CD4-positive, alpha-beta T cell treated with Interferon alpha-2 for 1 hour (primary cell): ENCODE measurements at places on chromosomes 6 and 20.

DNA sequence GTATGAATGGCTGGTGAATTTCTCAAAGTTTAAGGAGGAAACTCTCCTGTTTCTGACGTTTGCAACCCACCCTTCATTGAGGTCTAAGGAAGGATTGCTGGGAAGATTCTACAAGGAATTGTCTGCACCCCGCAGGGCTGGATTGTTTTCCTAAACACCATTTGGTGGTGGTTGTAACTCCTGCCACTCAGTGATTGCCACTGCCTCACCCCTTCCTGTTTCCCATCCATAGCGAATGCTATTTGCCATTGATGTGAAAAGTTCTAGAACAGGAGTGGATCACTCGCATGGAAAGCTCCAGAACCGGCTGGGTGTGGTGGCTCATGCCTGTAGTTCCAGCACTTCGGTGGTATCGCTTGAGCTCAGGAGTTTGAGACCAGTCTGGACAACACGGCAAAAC, 8.7 kb upstream of the DSP start:
- DNase-seq = no peak

- no peak for DNase-seq
Observed at GRCh38 chr6:29964518-29964886, 22.2 kb downstream of the HLA-A start.

DNA sequence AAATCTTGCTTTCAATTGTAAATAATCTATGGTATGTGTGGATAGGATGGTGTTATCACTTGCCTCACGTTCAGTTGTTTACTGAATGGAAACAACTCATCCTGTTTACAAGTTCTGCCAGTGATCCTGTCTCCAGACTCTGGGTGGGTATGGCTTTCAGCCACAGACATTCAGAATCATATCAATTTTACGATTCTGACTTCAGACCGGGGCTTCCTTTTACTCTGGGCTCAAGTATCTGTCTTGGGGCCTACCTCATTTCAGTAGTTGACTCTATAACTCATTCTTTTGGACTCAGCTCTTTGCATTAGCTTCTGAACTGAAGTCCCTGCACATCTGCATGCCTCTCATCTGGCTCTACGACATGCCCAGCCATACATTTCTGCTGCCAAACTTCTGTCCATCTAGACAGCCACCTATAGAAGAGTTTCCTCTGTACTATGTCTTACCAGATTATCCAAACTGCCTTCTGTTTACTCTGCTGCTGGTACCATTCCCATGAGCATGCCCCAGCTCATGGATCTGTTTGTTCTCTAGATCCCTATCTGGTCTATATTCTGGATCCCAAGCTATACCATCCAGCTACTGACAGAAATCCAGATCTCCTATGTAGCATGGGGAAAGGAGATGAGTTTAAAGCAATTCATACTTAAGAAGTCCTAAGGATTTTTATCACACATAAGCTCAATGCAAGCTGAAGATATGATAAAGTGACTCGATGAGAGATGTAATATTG, 34.3 kb downstream of the FYN start:
- DNase-seq = no peak

- peak; percentile 65 for DNase-seq
Observed at GRCh38 chr20:1734269-1734858, 76.8 kb upstream of the SIRPG start.

- DNase-seq = no peak
Observed at GRCh38 chr20:38134427-38135270, 30.4 kb downstream of the TGM2 start.

DNA sequence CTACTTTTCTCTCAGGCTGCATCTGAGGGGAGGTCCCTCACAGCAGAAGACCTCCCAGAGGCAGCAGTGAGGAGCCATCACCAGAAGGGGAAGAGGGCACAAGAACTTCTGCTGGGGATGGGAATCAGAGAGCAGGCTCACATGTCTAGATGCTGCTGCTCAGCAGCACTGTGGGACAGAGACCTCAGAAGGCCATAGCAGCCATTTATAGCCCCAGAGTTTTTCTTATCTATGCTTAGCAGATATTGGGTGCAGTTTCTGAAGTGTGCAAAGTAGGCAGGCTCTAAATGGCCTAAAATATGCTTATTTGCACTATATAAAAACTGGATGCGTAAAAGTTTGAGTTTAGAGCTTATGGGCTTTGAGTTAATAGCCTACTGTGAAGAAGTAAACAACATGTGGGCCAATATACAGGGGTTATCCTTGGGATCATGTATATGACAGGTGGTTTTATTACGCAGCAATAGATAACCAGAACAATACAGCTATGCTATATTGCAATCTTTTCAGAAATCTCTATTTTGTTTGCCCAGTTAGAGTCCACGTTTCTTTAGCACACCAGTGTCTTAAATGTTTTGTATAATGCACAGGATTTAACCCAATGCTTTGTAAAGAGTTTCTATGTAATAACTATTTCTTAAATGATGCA, 60.2 kb upstream of the TMEM244 start:
- no peak for DNase-seq

- DNase-seq = no peak
Observed at GRCh38 chr6:116152620-116153019, 26.7 kb upstream of the COL10A1 start.

GRCh38 chr20:60132162-60132826, 174.1 kb downstream of the CDH26 start:
- no peak for DNase-seq

GRCh38 chr6:68633972-68634725, 933 bp upstream of the ADGRB3 start:
- DNase-seq = no peak
